ENCODE measurements at places on chromosomes 11 and 22.

DNA sequence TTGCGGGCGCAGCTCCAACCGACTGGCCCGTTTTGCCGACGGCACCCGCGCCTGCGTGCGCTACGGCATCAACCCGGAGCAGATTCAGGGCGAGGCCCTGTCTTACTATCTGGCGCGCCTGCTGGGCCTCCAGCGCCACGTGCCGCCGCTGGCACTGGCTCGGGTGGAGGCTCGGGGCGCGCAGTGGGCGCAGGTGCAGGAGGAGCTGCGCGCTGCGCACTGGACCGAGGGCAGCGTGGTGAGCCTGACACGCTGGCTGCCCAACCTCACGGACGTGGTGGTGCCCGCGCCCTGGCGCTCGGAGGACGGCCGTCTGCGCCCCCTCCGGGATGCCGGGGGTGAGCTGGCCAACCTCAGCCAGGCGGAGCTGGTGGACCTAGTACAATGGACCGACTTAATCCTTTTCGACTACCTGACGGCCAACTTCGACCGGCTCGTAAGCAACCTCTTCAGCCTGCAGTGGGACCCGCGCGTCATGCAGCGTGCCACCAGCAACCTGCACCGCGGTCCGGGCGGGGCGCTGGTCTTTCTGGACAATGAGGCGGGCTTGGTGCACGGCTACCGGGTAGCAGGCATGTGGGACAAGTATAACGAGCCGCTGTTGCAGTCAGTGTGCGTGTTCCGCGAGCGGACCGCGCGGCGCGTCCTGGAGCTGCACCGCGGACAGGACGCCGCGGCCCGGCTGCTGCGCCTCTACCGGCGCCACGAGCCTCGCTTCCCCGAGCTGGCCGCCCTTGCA, 1.0 kb downstream of the FJX1 start:
- DNase-seq = no peak

- no peak for DNase-seq
These were observed 89.2 kb downstream of the GALNT18 start for GRCh38 chr11:11532574-11532973.

DNA sequence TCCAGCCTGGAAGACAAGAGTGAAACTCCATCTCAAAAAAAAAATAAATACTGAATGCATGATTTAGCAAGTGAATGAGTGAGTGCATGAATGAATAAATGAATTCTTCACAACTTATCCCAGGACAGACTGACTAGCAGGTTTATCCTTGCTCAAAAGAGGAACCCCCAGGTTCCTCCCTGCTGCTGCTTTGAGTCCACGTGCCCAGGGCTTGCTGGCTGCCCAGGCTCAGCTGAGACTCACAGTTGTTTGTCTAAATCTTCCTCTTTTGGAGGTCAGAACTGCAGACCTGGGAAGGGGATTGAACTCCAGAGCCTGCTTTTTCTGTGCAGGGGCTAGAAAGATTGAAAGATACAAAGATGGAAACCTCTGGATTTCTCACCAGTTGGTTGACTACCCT, 117.4 kb upstream of the TMEM45B start:
- no peak for DNase-seq

- DNase-seq = no peak
These were observed 642.2 kb downstream of the BRD1 start for GRCh38 chr22:49185312-49185969.

GRCh38 chr11:83666149-83666548, 380.0 kb upstream of the CCDC90B start:
- DNase-seq = no peak

GRCh38 chr11:73652856-73653559, 6.6 kb downstream of the PLEKHB1 start:
- no peak for DNase-seq

GRCh38 chr11:12150831-12151382, 40.5 kb downstream of the MICAL2 start:
- no peak for DNase-seq

DNA sequence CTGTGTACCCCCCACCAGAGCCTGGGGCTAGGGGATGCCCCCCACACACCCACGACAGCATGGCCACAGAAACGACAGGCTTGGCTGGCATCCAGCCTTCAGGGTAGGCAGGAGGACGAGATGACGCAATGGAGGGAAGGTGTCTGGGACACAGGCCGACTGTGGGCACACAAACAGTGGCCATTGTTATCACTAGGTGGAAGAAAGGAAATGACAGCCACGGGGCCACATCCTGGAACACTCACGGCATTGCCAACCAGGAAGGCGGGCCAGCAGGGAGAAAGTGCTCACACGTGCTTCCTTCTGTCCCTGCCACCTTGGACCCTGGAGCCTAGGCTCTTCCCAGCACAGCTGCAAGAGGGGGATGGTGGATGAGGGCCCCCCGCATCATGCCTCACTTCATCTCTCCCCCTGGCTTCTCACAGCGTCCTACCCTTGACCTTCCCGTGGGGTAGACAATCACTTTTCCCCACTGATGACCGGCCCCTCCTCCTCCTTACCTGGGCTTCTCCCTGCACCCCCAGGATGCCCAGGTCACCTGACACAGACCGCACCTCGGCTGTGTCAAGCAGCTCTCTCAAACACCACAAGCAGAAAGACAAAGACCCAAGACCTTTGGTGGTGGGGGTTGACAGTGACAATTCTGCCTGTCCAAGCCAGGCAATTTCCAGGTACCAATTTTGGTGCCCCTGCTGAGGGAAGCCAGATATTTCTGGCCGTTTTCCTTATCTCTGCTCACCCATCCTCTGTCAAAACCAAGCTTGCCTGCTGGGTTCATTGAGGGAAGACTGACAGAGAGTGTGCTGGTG, 8.6 kb downstream of the PLA2G6 start:
- DNase-seq = peak; percentile 59

GRCh38 chr11:2916114-2916891, 12.9 kb downstream of the PHLDA2 start:
- no peak for DNase-seq

GRCh38 chr11:35145271-35145670, 6.3 kb downstream of the CD44 start:
- DNase-seq = no peak

- DNase-seq = no peak
These were observed 53.0 kb upstream of the LMO2 start for GRCh38 chr11:33944693-33945424.

- no peak for DNase-seq
These were observed 28.6 kb downstream of the APOL5 start for GRCh38 chr22:35746248-35746647.

GRCh38 chr11:104525416-104525815, 361.5 kb upstream of the PDGFD start:
- DNase-seq = no peak

- DNase-seq = no peak
These were observed 1394.7 kb downstream of the BRD1 start for GRCh38 chr22:48432781-48433518.

- DNase-seq = no peak
These were observed 2.4 kb upstream of the MN1 start for GRCh38 chr22:27803841-27804415.

GRCh38 chr22:42686756-42687491, 33.7 kb downstream of the A4GALT start:
- no peak for DNase-seq

- no peak for DNase-seq
These were observed 178.6 kb downstream of the TENM4 start for GRCh38 chr11:79262221-79262620.

- no peak for DNase-seq
These were observed 45.5 kb upstream of the FTH1 start for GRCh38 chr11:62012832-62013461.

GRCh38 chr22:20840646-20841371, 17.8 kb downstream of the PI4KA start:
- DNase-seq = no peak

- no peak for DNase-seq
These were observed 17.6 kb downstream of the DGAT2 start for GRCh38 chr11:75786101-75786736.

- no peak for DNase-seq
These were observed 41.2 kb downstream of the MAML2 start for GRCh38 chr11:96301818-96302217.

DNA sequence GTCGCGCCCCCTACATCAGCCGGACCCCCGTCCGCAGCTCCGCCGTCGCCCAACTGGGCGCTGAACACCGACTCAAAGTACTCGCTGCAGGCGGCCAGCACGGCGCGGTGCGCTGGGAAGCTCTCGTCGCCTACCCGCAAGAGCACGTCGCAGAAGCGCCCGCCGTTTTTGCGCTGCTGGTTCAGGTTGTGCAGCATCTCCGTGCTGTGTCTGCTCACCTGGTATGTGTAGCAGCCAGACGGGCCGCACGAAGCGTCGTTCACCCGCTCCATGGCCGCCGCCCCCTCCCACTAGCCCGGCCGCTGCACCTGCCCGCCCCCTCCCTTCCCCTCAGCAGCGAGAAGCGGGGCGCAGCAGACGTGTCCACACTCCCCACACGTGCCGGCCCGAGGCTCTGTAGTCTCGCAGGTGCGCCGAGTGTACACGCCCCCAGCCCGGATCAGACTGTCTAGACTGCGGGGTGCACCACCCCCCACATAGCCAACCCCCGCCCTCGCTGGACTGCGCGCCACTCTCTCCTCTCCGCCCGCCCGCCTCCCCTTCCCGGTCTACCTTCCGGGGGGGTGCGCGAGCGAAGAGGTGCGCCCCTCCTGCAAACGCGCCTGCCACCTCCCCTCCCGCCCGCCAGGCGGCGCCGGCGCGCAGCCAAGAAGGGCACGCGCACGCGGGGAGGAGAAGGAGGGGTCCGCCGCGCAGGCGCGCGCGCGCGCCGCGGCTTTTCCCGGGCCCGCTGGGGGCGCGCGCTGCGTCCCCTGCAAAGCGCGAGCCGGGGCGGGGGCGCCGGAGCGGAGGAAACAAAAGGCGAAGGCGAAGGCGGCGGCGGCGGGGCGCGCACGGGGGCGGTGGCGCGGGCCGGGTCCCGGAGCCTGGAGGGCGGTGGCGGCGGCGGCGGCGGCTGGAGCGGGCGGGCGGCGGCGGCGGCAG, 553 bp downstream of the PATZ1 start:
- peak; percentile 86 for DNase-seq

DNA sequence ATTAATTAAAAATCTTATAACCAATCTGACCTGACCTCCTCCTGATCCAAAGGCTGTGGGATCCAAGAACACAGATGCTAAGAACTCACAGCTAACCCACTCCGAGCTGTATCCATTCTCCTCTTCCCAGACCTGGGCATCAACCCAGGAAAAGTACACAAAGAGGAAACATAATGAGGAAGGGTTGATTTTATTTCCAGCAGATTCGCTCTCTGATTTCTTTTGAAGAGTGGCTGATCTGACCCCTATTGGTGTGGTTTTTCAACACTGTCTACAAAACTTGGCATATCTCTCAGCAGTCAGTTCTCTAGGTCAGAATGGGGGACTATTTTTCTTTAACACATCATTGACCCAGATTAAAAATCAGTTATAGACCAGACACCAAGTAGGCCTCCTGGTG, 201.9 kb upstream of the UBASH3B start:
- DNase-seq = no peak

DNA sequence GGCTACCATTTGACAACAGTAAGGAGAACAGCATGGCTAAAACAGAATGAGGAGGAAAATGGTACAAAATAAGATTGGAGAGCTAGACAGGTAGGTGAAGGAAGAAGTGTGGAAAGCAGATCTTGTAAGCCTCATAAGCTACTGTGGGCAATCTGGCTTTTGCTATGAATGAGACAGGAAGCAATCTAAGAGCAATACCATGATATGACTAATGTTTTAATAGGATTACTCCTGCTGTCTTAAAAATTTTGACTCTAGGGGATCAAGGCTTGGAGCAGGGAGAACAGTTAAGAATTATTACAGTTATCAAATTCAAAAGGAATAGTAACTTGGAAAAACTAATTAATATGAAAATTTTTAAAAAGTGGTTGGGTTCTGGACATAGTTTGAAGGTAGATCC, 1166.0 kb upstream of the CCDC90B start:
- no peak for DNase-seq

DNA sequence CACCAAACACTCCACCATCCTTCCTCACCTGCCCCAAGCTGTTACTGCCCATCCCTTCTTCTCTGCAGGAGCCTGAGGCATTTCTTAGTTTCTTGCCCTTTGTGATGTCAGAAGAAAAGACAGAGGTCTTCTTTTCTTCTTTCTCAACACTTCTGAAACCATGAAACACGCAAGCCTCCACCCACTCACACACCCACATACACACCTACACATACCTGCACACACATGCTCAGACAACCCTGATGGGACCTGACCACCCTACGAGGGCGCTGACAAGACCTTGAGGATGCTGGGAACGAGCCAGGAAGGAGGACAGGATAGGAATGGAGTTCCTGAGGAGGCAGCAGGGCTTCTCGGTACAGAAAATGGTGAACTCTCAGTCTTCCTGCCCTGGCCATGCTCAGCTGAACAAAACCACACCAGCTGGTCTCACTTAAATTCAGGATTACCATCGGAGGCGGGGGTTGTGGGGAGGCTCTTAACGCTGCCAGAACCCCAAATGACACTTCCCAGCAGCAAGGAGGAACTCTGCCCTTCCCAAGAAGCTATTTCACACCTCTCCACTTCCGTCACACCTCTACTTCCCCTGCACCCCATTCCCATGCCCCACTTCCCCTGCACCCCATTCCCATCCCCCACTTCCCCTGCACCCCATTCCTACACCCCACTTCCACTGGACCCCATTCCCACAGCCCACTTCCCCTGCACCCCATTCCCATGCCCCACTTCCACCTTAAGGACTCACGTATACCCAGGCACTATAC, 41.0 kb downstream of the CSF2RB start:
- no peak for DNase-seq

DNA sequence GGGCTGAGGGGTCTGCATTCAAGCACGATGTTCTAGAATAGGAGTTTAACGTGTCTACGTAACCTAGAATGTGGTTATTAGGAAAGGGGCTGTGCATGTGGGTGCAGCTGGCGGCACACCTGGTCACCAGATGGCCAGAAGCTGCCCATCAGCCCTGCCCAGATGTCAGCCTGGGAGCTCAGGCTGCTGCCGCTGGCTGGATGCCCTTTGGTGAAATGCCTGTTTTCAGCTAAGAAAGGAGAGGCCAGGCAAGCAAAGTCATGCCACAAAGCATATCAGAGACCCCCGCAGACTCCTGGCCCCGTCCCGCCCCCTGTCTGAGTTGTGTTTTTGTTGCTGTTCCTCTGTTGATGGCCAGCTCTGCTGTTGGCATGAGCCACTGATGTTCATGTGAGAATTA, 11.3 kb upstream of the ADORA2A start:
- DNase-seq = no peak

- no peak for DNase-seq
These were observed 238.3 kb upstream of the SESN3 start for GRCh38 chr11:95469258-95469657.

GRCh38 chr11:17211286-17211685, 3.5 kb upstream of the PIK3C2A start:
- DNase-seq = no peak

GRCh38 chr11:55357560-55358184, 10.1 kb upstream of the OR4A15 start:
- no peak for DNase-seq

DNA sequence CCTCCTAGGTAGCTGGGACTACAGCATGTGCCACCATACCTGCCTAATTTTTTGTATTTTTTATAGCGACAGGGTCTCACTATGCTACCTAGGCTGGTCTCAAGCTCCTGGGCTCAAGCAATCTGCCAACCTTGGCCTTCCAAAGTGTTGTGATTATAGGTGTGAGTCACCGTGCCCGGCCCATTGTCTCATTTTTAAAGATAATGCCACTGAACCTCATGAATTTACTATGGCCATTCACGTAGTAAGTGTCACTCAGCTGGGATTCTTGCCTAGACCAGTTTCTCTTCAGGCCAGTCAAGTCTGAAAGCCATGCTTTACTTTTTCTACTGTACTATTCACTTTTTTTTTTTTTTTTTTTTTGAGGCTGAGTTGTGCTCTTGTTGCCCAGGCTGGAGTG, 22.4 kb downstream of the DEPDC5 start:
- DNase-seq = no peak

- DNase-seq = no peak
These were observed 7.3 kb downstream of the TRIM34 start for GRCh38 chr11:5631969-5632635.
